ENCODE measurements at places on chromosomes 5 and 9. TPM values are rescaled to one million over a fixed set of nuclear protein-coding genes. Genes with fewer than 3 reads are reported as not detected.

DNA sequence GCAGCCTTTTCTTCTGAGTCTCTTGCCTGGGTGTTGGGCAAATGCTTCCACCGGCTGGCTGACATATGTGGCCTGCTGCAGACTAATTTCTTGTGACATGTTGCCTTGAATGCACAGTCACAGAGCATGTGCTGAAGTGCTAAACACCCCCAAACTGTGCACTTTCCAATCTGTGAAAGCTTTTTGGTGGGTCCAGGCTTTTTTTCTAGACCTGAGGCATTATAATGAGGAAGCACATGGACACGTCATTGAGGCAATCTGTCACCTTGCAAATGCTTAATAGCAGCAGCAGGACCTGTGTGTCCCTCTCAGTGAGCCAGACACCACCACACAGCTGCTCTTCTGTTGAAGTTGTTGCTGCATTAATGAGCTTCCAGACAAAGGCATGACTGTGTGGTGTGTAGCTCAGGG lies 274.7 kb downstream of the ELAVL2 start:
- H3K27ac ChIP-seq, result no peak overlapping the region
- no peak for DNase-seq
- H3K4me1 ChIP-seq, result no peaks in the 10 kb centered on the region
- H3K27me3 ChIP-seq, result no peaks in the 10 kb centered on the region
- H3K4me3 ChIP-seq, result no peak overlapping the region

DNA sequence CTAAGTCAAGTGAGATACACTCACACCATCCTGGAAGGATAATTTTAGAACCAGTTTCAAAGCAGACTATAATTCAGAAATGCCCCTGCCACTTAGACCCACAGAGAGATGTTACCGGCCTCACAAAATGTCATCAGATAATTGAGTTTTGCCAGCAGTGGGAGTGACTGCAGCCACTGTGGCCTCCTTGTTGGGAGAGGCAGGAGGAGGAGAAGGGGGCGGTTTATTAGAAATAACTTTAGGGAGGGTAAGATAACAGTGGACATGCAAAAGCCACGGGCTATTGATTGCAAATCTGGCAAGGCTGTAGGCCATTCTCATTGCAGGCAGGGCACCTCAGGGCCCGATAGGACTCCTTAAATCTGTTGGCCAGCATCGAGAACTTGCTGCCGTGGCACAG lies 13.4 kb downstream of the GRXCR2 start:
- DNase-seq, result no peak
- H3K27me3 ChIP-seq, result no peaks in the 10 kb centered on the region
- H3K4me1 ChIP-seq, result peaks cover 10% of the 10 kb centered on the region
- H3K27ac ChIP-seq, result no peak overlapping the region

GRCh38 chr5:93126634-93127033 lies 454.4 kb downstream of the NR2F1-AS1 start:
- DNase-seq, result peak; percentile 72
- no peaks in the 10 kb centered on the region for H3K36me3 ChIP-seq
- H3K27ac ChIP-seq, result no peak overlapping the region
- H3K27me3 ChIP-seq, result no peaks in the 10 kb centered on the region
- no peak overlapping the region for H3K4me3 ChIP-seq

DNA sequence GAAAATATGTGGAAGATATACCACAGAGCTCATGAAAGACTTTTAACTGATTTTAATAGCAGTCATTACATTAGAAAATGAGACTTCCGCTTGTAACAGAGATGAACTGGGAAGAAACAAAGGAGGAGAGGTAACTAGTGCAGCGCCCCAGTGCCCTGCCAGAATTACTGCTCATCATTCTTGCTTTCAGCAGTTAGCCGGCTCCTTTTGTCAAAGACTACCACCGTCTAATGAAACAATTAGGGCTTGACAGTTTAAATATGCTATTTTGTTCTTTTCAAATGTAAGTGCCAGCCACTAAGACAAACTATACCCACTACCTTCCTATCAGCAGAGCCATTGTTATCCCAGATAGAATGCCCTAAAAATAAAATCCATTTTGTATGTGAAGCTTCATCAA lies 328.4 kb downstream of the EFNA5 start:
- no peak for DNase-seq
- no peaks in the 10 kb centered on the region for H3K27me3 ChIP-seq
- no peak overlapping the region for H3K4me3 ChIP-seq
- H3K4me1 ChIP-seq, result no peaks in the 10 kb centered on the region

FBLL1 gene
- total RNA-seq, result 0.18 TPM

MED7 gene
- 8.6 TPM for total RNA-seq

DNA sequence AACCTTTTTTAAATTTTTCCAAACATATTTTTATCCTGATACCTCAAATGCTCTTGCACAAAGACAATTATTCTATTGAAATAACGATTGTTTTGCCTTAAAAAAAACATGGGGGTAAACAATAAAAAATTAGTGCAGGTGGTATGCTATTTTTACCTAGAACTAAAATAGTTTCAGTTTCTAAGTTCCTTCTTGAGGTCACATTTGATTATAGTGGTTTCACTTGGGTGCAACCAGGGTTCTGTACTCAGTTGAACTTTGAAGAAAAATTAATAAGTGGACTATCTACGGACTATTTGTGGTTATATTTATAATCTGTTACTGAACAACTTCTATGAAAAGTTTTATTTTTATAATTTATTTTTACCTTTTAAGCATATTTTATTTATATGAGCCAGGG lies 387.1 kb upstream of the IZUMO3 start:
- no peaks in the 10 kb centered on the region for H3K27me3 ChIP-seq
- no peak overlapping the region for H3K4me3 ChIP-seq
- no peaks in the 10 kb centered on the region for H3K36me3 ChIP-seq
- no peak for DNase-seq
- no peak overlapping the region for H3K27ac ChIP-seq
- no peaks in the 10 kb centered on the region for H3K4me1 ChIP-seq

DNA sequence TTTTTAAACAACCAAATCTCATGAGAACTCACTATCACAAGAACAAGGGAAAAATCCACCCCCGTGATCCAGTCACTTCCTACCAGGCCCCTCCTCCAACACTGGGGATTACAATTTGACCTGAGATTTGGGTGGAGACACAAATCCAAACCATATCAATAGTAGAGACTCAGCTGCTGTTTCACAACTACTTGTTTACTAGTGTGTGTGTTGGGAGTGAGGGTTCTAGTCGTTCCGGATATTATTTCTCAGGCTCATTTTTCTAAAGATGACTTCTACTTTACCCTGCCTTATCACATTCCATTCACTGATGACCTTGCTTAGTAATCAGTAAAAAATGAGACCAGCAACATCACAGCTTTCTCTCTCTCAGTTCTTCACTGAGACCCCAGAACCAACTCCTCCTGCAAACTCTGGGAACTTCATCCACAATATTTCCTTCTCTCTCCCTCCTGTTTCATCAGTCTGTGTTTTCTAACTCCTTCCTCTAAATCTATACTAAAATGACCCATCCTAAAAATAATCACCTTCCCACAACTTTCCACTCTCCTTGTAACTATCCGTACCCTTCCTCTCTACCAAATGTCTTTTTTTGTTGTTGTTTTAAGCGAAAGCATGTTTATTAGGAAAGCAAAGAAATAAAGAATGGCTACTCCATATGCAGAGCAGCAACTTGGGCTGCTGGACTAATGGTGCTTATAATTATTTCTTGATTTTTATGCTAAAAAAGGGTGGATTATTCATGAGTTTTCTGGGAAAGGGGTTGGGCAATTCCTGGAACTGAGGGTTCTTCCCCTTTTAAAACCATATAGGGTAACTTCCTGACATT lies 121.5 kb upstream of the SPRY4 start:
- no peaks in the 10 kb centered on the region for H3K27me3 ChIP-seq
- DNase-seq, result peak; percentile 84
- H3K36me3 ChIP-seq, result no peaks in the 10 kb centered on the region
- H3K4me3 ChIP-seq, result no peak overlapping the region
- H3K4me1 ChIP-seq, result peaks cover 16% of the 10 kb centered on the region

- no peak for DNase-seq
- peaks cover 1% of the 10 kb centered on the region for H3K27me3 ChIP-seq
- H3K36me3 ChIP-seq, result no peaks in the 10 kb centered on the region
- no peaks in the 10 kb centered on the region for H3K4me1 ChIP-seq
- no peak overlapping the region for H3K4me3 ChIP-seq
Observed at GRCh38 chr5:168881427-168882149, 302.4 kb upstream of the PANK3 start.

SLC36A2 gene
- not detected for total RNA-seq

- DNase-seq, result peak; percentile 47
- H3K27me3 ChIP-seq, result no peaks in the 10 kb centered on the region
- H3K36me3 ChIP-seq, result peaks cover 13% of the 10 kb centered on the region
Observed at GRCh38 chr9:113979343-113980127, 98.6 kb downstream of the AMBP start.

DNA sequence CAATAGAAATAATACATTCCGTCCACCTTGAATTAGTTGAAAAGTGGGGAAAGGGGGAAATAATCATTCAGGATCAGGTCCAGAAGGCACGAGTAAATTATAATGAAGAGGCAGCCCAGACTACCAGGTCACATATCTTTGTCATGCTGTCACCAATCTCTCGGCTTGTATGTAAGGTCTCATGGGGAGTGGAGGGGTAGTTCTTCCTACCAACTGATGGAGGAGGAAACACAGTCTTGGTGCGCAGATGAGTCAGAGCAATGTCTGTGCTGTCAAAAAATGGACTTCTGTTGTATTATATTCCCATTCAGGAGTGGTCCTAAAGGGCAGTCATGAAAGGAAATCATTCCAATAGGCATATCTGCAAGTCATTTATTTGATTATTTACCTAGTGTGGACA lies 164.2 kb upstream of the PTGER4 start:
- no peaks in the 10 kb centered on the region for H3K27me3 ChIP-seq
- no peak overlapping the region for H3K4me3 ChIP-seq
- H3K36me3 ChIP-seq, result no peaks in the 10 kb centered on the region

PCDHB2 gene
- 0.36 TPM for total RNA-seq

DNA sequence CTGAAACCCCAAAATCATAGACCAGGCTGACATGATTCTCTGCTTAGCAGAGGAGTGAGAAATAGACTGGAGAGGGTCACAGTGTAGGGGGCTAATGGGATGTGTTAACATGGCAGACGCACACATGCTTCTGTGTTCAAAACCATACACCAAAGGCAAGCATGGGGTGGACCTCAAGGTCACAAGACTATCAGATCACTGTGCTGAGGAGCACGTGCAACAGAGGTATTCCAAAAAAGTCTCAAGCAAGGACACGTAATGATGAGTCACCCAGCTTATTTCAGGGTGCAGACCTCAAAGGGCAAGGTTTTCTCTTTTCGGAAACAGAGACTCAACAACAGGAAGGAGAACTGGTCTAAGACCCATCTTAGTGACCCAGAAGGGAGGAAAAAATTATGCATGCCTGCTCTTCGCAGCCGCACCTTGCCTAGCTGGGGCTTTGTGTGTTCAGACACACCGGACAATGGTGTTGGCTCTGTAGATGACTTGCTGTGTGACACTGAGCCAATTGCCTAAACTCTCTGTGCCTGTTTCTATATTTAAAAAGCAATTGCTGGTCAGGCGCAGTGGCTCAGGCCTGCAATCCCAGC lies 20.3 kb downstream of the WHRN start:
- peaks cover 4% of the 10 kb centered on the region for H3K27me3 ChIP-seq
- H3K36me3 ChIP-seq, result no peaks in the 10 kb centered on the region
- H3K4me1 ChIP-seq, result peaks cover 4% of the 10 kb centered on the region
- peak; percentile 87 for DNase-seq
- no peak overlapping the region for H3K4me3 ChIP-seq

DNA sequence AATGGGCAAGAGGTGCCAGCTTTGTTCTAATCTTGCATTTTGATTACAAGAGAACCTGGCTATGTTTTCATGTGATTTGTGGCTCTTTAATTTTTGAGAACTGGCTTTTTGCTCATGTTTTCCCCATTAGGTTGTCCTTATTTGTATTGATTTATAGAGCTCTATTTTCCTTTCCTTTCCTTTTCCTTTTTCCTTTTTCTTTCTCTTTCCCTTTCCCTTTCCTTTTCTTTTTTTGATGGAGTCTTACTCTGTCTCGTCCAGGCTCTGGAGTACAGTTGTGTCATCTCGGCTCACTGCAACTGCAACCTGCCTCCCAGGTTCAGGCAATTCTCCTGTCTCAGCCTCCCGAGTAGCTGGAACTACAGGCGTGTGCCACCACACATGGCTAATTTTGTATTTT lies 55.5 kb downstream of the GPBP1 start:
- no peak overlapping the region for H3K4me3 ChIP-seq
- no peak overlapping the region for H3K27ac ChIP-seq
- H3K27me3 ChIP-seq, result no peaks in the 10 kb centered on the region
- no peaks in the 10 kb centered on the region for H3K4me1 ChIP-seq

- no peak overlapping the region for H3K4me3 ChIP-seq
- H3K4me1 ChIP-seq, result no peaks in the 10 kb centered on the region
- H3K27me3 ChIP-seq, result no peaks in the 10 kb centered on the region
- H3K27ac ChIP-seq, result no peak overlapping the region
Observed at GRCh38 chr5:143657647-143658285, 154.2 kb upstream of the HMHB1 start.

TRIP13 gene
- 27.2 TPM for total RNA-seq

DNA sequence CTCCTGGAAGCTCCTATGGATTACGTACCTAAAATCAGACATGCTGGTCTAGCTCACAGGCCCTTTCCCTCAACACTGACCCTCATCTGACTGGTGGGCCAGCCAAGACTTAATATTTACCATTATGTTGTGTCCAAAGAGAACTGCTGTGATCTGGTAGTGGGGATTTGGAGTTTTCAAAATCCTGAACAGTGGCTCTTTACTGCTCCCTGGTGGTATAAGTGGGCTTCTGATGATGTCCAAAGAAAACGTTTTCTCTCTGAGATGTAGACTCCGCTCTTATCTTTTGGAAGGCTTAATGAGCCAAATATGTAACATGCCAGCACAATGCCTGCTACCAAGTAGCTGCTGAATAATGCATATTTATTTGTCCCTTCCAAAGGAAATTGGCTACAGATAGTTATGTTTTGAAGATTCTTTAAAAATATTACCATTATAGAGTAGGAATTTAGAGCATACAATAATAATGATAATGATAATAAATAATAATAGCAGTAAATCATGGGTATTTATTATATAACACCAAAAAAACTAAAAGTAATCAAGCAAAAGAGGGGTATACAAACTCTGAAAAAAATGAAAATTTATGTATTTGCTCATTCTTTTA lies 406.6 kb upstream of the TNC start:
- peak; percentile 77 for DNase-seq
- no peaks in the 10 kb centered on the region for H3K27me3 ChIP-seq
- H3K27ac ChIP-seq, result no peak overlapping the region
- H3K36me3 ChIP-seq, result no peaks in the 10 kb centered on the region
- no peak overlapping the region for H3K4me3 ChIP-seq

GPR21 gene
- 0.28 TPM for total RNA-seq

DNA sequence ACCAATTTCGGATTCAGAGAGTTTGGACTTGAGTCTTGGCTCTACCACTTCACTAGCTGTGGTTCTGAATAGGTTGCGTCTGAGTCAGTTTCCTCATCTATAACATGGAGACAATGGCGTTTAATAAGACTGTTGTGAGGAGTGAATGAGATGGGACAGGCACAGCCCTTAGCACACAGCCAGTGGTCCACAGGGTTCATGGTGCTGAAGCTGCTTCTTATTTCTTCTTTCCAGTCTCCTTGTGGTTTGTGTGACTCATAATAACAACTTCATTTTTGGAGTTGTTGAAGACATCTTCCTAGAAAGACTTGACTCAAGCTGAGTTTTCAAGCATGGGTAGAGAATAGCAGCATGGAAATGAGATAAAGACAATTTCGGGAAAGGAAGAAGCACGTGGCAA lies 172.6 kb upstream of the PPP2R2B start:
- H3K4me1 ChIP-seq, result no peaks in the 10 kb centered on the region
- H3K4me3 ChIP-seq, result no peak overlapping the region
- no peaks in the 10 kb centered on the region for H3K27me3 ChIP-seq
- DNase-seq, result no peak
- H3K36me3 ChIP-seq, result no peaks in the 10 kb centered on the region
